CD4-positive, CD25-positive, alpha-beta regulatory T cell (primary cell): ENCODE measurements at places on chromosomes 2 and 18.

- DNase-seq: no peak
Observed at GRCh38 chr2:86014493-86014892, 91.2 kb downstream of the POLR1A start.

GRCh38 chr18:25831301-25831701 lies 259.1 kb downstream of the SS18 start:
- DNase-seq: no peak

GRCh38 chr2:144920755-144921530 lies 401.0 kb upstream of the ZEB2 start:
- no peak for DNase-seq

- DNase-seq: no peak
Observed at GRCh38 chr2:206378835-206379234, 64.5 kb upstream of the ADAM23 start.

- no peak for DNase-seq
Observed at GRCh38 chr2:238912916-238913875, 65.3 kb downstream of the TWIST2 start.

- DNase-seq: no peak
Observed at GRCh38 chr2:118992740-118993391, 50.9 kb downstream of the MARCO start.

GRCh38 chr2:156229724-156230362 lies 102.7 kb downstream of the NR4A2 start:
- no peak for DNase-seq

DNA sequence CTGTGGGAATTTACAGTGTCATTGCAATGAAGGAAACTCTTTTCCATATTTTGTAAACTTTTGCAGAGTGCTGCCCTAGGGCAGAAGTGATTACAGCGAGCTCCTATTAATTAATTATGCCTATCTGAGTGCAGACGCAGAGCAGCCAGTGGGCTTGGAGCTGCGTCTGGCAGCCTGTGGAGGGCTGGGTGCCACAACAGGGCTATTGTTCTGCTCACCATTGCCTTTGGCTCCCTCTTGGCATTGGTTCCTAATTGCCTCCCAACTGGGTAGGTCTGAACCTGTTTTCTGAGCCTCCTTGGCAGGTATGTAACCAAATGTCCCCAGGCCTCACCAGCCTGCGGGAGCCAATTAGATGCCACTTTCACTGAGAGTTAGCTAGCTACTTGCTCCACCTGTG lies 25.6 kb upstream of the ITGB6 start:
- no peak for DNase-seq

DNA sequence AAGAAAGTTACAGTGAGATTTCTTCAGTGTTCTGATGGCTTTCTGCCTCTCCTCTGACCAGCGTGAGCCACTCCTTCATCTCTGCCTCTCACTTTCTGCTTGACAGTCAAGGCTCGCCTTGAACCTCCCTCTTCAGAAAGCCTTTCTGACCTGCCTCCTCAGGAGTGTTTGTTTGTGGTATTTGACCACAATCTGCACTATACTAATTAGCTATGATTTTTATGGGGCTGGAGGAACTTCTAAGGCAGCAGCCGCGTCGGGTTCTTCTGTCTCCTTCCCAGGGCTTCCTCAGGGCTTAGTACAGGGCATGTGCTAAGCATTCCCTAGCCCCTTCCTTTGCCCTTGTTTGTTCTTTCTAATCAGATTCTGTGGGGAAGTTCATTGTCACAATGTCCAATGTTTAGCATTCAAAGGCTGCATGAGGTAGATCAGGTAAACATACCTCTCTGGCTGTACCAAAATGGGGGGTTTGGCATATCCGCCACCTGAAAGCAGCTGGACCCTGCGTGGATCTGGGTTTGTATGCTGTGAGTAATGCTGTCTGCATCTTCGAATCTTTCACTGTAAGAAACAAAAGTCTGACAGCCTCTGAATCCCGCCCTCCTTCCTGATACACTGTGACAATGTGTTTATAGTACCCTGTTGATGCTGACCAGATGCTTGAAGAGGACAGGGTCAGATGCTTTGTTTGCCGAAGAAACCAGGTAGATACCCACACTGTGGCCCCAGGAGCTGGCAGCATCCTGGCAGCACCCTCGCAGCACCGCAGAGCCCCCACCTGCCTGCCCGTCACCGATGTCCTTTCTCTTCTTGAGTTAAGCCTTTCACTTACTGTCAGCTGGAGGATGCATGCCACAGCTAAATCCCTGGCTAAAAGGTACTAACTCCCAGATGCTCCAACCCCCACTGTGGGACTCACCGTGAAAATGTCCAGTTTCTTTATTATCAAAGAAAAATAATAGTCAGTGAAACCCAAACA lies 260.8 kb upstream of the HDAC4 start:
- no peak for DNase-seq

GRCh38 chr2:98734162-98734561 lies 3.2 kb upstream of the MGAT4A start:
- no peak for DNase-seq

- DNase-seq: no peak
Observed at GRCh38 chr18:63592471-63592870, 5.3 kb downstream of the SERPINB13 start.

DNA sequence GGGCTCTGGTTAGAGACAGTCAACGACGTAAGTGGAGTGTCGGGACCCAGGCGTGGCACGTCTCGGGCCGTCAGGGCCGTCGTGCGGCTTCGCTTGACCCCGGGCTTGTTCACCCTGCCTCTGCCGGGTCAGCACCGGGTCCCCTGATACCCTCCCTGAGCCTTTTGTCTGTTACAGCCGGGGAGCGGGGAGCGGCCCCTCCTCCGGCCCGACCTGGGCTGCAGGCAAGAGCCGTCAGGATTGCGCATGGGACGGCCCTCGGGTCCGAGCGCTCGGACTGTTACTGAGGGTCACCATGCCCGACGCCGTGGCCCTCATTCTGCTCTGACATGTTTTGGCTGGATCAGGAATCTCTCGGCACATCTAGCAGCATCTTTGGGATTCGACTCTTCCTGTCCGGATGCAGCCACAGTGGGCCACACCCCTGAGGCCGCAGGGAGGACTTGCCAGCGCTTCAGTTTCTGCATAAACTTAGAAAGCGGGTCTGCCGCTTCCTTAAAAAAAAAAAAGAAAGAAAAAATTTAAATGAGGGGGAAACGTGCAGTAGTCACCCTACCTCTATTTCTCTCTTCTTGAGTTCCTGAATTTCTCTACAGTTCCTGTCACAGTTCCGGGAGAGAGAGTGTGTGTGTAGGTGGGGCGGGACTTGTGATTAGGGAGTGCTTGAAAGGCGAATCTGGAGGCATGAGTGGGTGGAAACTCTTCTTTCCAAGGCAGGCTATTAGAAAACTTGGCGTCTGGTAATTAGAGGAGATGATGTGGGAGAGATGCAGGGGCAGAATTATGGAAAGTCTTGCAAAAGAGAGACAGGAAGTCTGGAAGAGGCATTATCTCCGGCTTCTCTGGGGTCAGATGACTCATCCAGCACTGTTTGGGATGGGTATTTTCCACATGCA lies 909 bp downstream of the TMEM87B start:
- peak; percentile 39 for DNase-seq

DNA sequence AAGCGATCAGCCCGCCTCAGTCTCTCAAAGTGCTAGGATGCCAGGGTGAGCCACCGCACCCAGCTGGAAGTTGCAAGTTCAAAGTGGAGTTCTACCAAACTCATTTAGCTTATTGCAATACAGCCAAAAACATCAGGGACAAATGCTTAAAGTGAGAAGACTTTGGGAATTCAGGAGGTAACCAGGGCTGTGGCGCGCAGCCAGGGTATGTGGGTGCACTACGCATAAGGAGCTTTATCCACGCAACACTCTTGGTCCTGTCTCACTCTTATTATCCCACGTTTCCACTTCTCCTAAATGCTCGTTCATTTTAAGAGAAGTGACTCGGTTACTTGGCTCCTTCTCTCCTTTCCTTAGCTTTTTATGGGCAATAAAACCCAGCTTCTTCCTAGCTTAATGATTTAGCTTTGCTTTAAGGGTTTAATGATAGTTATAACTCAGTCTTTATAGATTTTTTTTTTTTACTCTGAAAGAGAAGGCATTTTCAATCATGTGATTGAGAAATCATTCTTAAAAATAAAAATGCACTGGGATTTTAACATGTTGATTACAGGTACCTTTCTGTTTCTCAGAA lies 199.8 kb downstream of the KCNE4 start:
- DNase-seq: no peak

- peak; percentile 71 for DNase-seq
Observed at GRCh38 chr2:9735335-9735734, 104.5 kb upstream of the YWHAQ start.

- DNase-seq: no peak
Observed at GRCh38 chr2:101893681-101894381, 97.9 kb upstream of the IL1R2 start.

- no peak for DNase-seq
Observed at GRCh38 chr18:31825772-31826171, 65.1 kb upstream of the SLC25A52 start.

DNA sequence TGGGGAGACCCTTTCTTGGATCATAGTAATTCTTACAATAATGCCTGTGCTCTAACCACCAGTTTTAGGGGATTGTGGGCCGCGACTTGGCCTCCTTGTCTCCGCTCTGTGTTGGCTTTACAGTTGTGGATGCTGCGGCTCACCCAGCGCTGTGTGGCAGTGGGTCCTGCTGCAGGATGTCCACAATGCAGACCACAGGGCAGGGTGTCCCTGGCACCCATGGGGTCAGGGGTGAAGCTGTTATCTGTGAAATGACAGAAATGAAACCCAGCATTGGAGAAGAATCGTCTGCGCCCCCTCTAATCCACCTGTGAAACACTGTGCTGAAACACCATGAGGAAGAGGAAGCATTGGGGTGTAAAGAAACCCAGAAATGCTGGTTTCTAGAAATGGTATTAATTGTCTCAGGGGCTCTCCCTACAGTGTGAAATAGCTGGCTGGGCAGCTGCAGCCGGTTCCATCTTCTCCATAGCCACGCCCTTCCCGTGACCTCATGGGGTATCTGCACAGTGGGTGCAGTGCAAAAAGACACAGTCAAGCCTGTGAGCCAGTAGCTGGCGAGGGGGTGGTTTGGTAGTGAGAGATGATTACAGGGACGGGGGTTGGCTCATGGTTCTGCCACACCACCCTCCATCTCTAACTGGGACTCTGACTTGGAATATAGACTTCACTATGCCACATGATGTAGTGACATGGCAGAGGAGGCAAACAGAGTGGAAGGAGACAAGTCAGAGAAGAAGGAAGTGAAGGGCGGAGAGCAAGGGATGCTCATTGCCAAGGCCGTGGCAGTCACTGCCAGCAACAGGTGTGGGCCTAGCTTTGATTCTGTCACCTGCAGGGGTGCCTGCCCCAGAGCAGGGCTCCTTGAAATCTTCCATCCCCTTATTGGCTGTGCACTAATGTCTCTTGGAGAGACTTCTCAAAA lies 16.2 kb downstream of the INPP4A start:
- DNase-seq: peak; percentile 63

DNA sequence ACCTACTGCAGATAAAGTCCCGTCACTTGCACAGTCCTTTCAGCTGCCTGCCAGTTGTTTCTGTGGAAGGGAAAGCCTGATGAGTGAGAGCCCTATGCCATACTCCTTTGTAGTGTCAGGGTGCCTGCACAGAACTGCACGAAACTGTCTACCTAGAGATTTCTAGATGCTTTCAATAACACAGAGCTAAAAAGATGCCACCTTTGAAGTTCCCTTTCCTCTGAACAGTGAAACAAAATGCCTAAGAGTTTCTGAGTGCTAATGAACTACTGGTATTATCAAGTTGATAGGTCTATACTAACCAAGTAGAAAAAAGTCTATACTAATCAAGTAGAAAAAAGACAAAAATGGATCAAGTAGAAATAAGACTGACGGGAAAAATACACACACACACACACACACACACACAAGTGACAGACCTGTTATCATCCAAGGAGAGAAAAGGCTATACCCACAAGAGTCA lies 79.0 kb downstream of the TLK1 start:
- peak; percentile 29 for DNase-seq

DNA sequence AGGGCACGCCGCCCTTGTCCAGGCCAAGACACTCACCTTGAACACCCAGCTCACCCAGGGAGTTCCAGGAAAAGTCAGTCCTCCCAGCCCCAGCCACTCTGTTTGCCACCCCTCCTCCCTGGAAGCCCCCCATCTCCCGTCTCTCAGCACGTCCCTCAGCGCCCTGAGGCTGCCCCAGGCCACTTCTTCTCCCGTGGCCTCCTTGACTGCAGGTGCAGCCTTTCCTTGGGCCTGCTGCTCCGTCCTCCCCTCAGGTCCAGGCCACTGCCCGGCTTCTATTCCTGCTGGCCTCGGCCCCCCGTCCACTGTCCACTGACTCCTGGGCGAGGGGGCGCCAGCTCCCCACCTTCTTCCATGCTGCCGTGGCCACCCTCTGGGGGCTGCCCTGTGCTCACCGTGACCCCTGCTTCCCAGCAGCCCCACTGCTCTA lies 239.1 kb downstream of the HDAC4 start:
- no peak for DNase-seq

DNA sequence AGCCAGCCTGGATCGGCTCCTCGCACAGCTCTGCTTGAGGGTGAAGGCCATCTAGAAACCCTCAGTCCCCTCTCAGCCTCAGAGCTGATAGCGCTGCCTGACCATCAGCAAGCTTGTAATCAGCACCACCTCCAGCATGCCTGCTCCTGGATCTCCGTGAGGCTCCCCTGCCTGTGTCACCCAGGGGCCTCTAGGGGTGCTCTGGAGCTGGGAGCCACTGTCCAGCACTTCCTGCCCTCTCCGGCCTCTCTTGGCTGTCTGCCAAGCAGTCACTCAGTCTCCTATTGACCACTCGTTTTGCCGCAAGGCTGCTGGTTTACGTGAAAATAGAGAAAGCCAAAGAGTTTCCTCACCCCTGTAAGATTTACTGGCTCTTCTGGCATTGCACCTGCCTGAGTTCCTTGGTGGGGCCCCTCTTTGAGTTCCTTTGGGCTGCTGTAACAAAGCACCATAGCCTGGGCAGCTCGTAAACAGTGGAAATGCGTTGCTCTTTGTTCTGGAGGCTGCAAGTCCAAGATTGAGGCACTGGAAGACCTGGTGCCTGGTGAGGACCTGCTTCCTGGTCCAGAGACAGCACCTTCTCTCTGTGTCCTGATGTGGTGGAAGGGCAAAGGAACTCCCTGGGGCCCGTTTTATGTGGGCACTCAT lies 17.9 kb downstream of the CAPN10 start:
- no peak for DNase-seq

GRCh38 chr2:232698556-232699091 lies 1.5 kb downstream of the GIGYF2 start:
- no peak for DNase-seq

DNA sequence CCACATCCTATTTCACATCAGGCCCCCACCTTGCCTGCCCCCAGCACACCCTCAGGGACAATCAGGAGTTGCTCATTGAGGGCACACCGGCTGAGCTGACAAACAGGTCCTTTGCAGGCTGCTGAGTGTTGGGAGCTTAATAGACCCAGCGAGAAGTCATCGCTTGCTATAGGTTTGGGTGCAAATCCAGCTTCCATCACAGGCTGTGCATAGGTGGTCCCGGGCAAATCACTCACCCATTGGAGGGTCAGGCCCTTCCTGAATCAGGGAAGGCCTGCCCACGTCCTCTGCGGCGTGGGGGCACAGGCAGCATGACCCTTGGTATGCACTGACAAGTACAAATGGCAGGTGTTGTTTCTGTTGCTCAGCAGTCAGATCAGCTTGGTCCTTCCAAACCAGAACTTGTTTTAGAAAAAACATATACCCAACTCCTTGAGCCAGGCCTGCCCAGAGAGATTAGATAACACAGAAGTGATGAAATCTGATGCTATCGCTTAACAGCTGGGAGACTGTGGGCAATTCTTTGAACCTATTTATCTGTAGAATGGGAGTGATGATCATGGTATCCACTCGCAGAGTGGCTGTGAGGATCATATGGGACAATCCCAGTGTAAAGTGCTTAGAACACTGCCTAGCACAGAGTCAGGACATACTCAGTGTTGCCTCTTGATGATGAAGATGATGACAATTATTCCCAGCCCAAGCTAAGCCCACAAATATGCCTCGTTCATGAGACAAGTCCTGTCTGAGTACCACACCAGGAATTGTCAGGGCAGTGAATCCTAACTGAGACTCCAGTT lies 34.9 kb downstream of the SMAD7 start:
- DNase-seq: no peak
